ENCODE measurements at places on chromosomes 4 and X.

DNA sequence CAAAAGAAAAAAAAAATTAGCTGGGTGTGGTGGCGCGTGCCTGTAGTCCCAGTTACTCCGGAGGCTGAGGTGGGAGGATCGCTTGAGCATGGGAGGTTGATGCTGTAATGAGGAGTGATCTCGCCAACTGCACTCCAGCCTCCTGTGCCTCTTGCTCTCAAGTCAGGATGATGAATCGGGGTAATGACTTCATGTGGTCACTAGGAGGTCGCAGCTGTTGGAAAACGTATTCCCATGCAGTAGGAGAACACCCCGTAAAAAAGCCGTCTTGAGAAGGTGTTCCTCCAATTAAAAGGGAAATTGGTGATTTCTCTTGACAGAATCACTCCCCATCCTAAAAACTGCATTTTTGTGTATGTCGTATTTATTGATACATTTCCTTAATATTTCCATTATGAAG, 2.2 kb downstream of the CCNB3 start:
- DNase-seq: no peak

- no peak for DNase-seq
Measured at GRCh38 chr4:57373991-57374390, 263.8 kb upstream of the IGFBP7 start.

DNA sequence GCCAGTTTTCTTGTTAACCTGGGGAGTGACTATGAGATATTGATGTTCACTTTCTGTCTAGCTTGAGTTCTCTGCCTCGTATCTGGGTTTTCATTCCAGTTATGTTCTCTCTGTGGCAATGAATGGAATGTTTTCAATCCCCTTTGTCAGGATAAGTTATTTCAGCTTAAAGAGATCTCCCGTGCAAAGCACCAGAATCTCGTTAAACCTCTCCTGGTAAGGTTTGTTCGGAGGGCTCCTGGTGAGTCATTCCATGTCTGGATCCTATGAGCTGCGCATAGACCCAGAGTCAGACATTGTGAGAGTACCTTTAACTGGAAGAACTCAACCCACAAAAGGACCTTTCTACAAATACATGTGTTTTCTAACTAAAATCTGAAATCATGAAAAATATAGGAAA, 51.0 kb downstream of the KDR start:
- DNase-seq: no peak

DNA sequence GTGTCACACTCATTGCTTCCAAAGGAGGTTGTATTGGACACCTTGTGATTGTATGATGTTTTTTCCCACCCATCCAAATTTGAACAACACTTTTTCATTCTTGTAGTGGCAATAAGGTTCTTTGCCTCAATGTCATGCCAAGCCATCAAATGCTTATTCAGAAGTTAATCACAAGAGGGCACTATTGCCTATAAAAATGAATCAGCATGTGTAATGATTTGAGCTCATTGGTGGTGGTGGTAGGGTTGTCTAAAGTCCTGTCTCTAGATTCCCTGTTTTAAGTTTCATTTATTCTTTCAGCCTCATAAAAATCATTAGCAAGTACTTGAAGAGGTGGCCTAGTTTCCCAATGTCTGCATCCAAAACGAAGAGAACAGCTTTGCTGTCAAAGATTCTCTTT, 37.0 kb downstream of the IRS4 start:
- no peak for DNase-seq

DNA sequence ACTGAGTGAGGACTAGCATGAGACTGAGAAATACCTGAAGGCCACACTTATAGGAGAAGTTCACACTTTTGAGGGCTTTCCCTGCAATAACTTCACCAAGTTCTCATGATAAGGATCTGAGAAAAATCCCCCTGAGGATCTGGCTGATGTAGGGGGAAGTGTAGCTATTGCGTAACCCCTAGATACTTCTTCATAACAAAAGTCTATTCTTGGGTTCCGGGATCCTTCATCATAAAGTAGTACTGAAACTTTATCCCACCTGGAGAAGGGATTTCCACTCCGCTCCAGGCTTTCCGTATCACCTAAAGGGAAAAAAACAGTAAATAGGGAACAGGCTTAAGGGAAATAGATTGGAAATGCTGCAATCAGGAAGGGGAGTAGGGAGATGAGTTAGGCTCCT, 13.3 kb downstream of the USP27X start:
- no peak for DNase-seq

DNA sequence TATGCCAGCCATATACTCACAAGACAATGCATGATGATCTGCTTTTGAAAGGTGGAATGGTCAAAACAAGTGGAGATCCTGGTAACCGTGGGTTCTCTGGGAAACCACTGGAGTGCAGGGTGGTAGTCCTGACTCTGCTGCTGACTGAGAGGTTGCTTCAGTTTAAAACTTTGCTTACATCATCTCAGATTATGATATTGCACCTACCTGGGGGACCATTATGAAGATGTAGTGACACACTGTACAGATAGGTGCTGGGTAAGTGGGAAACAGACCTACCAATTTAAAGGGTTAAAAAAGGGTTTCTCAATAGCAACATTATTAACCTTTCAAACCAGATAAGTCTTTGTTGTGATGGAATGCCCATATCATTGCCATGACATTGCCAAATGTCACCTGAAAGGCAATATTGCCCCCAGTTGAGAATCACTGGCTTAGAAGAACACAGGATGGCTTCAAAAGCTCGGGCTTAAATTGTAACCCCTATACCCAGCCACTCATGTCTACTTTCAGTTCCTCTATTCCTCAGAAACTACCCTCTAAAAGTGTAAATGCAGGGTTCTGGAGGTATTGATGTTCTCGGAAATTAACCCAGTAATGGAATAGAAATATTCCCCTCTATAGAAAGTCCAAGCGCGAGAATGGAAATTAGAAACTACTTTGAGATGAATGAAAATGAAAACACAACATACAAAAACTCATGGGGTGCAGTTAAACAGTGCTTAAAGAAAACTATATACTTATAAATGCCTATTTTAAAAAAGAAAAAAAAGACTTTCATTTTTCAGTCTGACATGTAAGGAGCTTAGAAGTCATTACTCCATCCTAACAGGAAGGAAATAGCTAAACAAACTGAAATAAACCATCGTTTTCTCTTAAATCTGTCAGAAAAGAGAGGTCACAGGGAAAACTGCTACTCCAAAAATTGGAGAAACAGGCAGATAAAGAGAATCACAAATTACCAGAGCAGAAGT, 65.8 kb downstream of the ARHGEF6 start:
- no peak for DNase-seq

DNA sequence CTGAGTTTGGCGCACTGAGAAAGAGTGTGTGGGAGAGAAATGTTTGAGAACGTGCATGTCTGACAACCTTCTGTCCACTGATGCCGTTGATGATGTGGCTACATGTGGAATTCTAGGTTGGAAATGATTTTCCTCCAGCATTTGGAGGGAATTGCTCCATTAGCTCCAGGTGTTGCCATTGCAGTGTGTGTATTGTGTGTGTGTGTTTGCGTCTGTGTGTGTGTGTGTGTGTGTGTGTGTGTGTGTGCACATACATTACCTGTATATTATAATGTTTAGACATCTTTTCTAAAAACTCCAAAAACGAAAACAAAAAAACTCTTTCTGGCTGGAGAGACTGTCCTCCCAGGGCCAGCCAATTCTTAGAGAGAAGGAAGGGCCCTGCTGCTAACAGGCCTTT, 18.2 kb upstream of the MECP2 start:
- no peak for DNase-seq

GRCh38 chrX:134162032-134162431, 75.0 kb upstream of the CCDC160 start:
- DNase-seq: no peak

- DNase-seq: no peak
Measured at GRCh38 chr4:43242606-43243005, 350.1 kb downstream of the GRXCR1 start.

DNA sequence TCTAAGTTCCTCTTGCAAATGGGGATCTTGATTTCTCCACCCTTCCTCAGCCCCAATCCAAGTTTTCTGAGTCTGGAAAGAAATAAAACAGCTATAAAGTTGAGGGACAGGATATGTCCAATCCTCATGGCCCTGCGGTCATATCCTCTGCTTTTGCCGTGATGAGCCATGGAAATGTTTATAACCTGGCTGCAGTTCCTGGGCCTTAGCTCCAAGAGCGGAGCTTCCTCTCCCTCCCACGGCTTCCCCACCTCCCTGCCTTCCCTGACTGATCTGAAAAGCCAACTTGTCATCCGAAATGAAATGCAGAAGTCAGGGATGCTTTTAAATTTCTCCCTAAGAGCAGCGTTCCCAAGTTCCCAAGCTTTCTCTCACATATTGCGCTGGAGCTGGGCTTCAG, 221.5 kb upstream of the SFRP2 start:
- DNase-seq: no peak

DNA sequence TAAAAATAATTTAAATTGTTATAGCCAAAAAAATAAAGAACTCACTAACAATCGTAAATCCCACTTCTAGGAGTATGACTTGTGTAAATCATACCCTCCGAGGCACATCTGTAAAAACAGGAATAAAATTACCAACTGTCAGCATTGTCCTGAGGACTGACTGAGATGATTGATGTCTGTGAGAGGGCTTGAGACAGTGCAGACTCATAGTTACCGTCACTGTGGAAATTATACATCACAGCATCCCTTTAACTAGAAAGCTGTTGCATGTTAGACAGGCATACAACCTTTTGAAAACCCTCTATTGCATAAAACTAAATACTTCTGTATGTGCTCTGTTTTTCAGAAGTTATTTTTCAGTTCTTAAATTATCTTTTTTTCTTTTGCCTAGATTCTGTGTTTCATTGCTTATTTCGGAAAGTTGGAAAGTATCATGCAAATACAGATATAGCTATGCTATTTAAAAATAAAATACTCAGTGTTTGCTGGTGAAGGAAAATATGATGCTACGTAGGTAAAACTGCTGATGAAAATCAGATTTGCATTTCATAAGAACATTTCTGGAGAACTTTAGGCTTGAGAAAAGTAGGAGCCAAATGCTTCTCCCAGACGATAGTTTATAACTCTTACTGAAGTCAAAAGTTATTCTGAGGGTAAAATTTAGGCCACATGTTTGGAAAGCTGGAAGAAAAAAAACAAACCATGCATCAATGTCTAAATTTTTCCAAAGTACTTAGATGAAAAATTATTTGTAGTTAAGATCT, 13.6 kb upstream of the RBPJ start:
- DNase-seq: no peak

- DNase-seq: no peak
Measured at GRCh38 chr4:118947095-118947494, 58.4 kb downstream of the SYNPO2 start.

DNA sequence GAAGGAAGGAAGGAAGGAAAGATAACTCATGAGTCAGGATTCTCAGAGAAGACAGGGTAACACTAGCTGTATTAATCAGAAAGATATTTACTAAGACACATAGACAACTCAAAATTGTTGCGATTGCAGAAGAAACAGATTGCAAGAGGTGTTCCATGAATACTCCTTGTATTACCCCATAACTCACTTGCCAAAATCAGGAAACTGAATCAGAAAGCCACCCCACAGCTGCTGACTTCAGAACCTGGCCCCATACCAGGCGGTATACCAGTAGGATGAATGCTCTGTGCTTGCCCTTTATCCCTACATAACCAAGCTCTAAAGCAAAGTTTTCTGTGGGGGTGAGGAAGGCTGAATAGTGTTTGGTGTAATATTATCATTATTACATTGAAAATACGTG, 468.5 kb downstream of the IQCM start:
- no peak for DNase-seq

DNA sequence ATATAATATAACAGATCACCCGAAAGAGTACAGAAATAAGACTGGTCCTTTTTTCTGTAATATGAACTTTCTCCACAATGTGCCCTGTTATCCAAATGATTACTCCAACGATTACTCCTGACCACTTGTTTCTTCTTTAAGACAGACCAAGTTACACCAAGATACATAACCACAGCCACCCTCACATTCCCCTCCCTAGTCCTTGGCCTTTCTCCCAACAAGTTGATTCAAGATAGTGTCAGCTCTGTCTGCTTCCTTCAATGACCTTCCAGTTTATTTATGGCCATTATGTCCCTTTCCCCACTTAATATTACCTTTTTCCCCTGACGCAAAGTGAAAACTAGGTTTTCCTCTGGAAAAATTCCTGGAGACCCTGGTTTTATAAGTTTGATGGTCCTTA, 397.2 kb downstream of the FAM47B start:
- DNase-seq: no peak

- no peak for DNase-seq
Measured at GRCh38 chrX:133321451-133321850, 93.8 kb downstream of the GPC4 start.

- no peak for DNase-seq
Measured at GRCh38 chrX:109600237-109600651, 24.7 kb downstream of the KCNE5 start.

- no peak for DNase-seq
Measured at GRCh38 chrX:68894513-68895340, 65.9 kb downstream of the EFNB1 start.

- no peak for DNase-seq
Measured at GRCh38 chrX:133346026-133346425, 69.3 kb downstream of the GPC4 start.

DNA sequence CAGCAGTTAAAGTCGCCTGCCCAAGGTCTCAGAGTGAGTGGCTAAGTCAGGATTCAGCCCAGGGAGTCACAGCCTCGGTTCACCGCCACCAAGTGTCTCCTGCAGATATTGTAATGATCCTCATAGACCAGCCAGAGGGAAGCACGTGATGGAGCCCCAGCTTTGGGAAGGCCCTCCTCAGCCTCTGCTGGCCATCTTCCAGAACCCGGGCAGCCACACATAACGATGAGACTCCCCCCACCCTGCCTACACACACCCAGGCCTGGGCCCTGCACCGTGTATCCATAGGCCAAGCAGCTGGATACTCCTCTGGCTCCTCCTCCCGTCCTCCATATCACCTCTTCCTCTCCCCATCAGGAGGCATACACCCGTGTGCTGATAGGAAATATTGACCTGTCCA, 19.6 kb upstream of the SASH3 start:
- no peak for DNase-seq

DNA sequence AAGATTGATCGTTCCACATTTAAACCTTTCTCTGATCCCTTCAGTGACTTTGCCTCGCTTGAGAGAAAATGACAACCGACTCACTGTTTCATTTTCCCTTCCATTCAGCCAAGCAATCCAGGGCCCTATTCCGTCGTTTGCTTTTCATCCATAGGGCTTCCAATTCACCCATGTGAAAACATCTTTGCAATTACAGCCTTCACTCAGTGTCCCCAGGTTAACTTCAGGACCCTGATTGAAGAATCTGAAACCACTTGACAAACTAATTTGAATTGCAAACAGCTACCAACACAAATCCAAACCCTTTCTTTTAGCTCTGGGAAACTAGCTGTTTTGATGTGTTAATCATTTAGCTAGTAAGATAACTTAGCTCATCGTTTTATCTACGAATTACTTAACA, 120.2 kb upstream of the FAM9C start:
- DNase-seq: no peak

GRCh38 chr4:112206431-112206830, 25.2 kb upstream of the AP1AR start:
- no peak for DNase-seq

- no peak for DNase-seq
Measured at GRCh38 chr4:48047421-48047844, 30.9 kb downstream of the NIPAL1 start.

DNA sequence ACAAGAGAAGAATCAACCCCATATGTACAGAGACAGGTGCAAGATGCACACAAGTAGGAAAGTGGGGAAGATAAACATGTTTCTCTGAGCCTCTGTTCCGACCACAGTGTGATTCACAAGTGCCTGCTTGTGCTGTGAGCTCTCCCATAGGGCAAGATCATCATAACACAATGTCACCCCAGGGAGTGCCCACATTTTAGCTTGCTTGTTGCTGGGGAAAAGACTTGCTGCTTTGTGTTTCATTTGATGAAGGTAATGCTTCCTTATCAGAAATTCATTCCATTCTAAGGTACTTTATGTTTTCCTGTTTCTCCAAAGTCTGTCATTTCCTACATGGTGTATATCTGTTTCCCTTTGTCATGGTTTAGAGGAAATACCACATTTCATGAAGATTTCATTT, 304.5 kb upstream of the DIPK2B start:
- no peak for DNase-seq

Measured in hematopoietic multipotent progenitor cell treated with erythropoietin and hydrocortisone succinate and interleukin-3 and kit ligand, for 17 days (in vitro differentiated cells).